Activated CD4-positive, alpha-beta T cell treated with anti-CD3 and anti-CD28 coated beads for 24 hours (primary cell): ENCODE measurements at places on chromosomes 5 and 9.

- DNase-seq = no peak
Measured at GRCh38 chr5:78738104-78738503, 89.5 kb upstream of the LHFPL2 start.

DNA sequence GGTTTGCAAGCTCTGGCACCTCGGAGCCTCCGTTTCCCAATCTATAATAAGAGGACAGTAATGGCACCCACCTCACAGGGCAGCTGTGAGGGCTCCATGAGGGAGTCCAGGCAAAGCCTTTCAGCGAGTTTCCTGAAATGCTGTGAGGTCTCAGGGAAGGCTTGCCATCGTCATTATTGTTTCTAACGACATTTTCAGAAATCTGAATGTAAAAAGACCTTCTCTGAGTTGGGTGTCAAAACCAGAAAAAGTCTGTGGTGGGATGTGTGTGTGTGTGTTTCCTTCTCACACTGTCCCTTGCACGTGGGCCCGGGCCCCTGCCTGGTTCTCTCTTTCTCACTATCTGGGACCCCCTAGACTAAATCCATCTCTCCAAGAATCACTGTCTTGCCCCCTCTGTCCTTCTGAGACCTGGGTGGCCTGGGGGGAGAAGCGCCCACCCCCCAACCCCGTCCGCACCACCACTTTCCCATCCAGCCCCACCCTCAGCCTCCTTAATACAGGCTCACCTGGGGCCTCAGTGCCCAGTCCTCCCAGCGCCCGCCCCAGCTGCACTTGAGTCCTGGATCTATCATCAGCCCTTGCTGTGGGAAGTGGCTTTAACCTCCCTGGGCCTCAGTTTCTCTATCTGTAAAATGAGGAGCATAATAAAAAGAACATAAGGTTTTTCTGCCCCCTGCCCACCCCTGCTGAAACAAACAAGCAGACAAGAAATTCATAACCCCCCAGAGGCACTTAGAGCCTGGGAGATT, 180.3 kb downstream of the C9orf50 start:
- DNase-seq = no peak

GRCh38 chr9:30015073-30015472, 2369.4 kb upstream of the ACO1 start:
- no peak for DNase-seq

DNA sequence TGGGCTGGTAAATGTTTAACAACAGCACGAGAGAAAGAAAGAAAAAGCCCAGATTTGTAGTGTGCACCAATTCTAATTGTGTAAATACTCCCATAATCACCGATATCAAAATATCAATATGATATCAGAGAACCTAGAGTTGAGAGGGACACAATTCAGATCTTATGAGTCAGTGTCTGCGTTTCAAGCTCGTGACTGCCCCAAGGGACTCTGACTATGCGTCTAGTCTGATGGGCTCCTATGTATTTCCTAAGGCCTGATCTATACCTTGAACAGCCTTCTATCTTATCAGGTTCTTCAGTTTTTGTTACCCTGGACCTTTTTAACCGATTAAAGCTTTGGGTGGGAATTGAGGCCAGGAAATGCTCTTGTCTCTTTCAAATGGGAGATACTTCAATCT, 243.0 kb upstream of the SLC24A2 start:
- no peak for DNase-seq

DNA sequence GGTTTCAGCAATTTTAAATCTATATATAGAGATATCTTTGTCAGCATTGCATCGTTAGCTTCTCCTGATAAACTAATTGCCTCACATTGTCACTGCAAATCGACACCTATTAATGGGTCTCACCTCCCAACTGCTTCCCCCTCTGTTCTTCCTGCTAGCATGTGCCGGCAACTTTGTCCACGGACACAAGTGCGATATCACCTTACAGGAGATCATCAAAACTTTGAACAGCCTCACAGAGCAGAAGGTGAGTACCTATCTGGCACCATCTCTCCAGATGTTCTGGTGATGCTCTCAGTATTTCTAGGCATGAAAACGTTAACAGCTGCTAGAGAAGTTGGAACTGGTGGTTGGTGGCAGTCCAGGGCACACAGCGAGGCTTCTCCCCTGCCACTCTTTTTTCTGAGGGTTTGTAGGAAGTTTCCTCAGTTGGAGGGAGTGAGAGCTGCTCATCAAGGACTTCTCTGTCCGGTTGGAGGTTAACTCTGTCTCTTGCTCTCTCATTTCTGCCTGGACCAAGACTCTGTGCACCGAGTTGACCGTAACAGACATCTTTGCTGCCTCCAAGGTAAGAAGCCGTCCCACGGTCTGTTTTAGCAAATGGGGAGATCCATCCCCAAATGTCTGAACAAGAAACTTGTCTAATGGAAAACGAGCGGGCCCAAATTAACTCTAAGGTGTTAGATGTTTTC, at the start of gene IL4:
Gene IL4, plus strand, starts transcription at position 51 of the 692 bp plus-strand sequence. Its CDS starts 62 bp downstream, at position 113.
- DNase-seq = no peak
